Cerebellar cortex (tissue), 1 donor: ENCODE measurements at places on chromosomes 4 and X.

GRCh38 chrX:67781132-67781531, 237.3 kb downstream of the AR start:
- no peak for DNase-seq

- DNase-seq = no peak
Measured at GRCh38 chr4:71198958-71199357, 139.9 kb upstream of the SLC4A4 start.

DNA sequence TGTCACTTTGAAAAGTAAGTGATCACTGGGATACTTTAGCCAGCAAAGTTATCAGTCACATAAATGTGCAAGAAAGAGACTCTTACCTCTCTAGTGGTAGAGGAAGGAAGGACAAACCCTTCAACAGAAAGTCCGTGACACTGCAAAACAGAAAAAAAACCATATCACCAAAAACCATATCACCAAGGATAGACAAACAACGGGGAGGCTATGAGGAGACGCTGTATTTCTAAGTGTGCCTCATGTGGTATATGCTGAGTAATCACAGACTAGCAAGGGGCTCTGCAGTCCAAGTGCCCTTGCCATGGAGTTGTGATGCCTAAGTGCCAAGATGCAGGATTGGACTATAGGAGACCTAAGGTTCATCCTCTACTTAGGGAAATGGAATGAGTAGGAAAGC, 11.5 kb upstream of the HDAC8 start:
- DNase-seq = no peak

DNA sequence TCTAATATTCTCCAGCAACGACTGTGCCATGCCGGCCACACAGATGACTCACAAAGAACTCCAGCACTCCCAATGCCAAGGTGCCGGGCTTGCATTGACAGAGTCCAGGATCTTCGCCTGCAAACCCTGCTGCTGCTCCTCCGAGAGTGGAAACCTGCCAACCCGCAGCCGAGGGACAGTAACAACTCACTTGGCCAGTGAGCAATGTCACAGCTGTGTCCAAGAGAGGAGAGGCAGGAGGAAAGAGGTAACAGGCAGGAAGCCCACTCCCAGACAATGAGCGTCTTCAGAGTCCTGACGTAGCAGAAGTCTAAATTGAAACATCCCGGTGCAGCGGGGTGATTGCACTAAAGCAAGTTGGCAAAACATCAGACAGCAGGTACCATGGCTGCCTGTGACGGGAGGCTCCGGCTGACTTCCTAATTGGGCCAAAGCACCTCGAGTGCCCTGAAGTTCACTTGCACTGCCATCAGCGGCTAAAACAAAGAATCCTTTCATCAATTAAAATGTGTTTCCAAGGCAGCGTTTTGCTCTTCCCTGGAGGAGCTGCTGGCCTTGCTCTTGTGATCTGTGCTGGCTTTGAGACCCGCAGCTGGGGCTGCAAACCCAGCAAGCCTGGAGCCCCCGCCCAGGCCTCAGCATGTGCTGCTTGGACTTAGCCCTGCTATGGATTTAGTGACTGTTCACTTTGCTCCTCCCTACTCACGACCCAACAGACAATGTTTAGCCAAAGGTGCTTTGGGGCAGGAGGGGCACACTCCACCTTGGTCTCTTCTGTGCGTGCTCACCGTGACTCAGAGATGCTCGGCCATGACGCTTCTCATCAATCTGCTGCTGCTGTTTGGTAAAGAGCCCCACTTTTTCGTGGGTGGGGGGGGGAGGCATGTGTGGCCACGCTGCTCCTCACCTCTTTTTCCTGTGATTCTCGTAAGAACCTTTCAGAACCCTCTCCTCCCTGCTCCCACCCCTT, 36.5 kb downstream of the DCTD start:
- DNase-seq = peak; percentile 58

GRCh38 chrX:79036157-79036880, 91.1 kb downstream of the P2RY10 start:
- DNase-seq = no peak

DNA sequence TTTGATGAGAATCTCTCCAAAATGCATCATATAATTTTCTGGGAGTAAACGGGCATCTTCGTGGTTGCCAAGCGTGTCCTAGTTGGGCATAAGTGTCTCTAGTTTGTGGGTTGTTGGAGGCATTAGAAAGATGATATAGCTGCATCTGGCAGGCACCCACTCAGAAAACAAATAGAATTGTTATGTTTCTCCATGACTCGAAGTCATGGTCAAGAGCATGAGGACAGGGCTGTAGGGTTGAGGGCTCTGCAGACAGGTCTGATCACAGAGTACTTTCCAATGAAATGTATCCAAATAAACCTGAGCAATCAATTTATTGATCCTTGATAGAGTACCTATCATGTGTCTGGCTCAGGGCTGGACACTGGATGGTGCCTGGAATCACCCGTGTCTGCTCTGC, 82.7 kb downstream of the SORCS2 start:
- no peak for DNase-seq

DNA sequence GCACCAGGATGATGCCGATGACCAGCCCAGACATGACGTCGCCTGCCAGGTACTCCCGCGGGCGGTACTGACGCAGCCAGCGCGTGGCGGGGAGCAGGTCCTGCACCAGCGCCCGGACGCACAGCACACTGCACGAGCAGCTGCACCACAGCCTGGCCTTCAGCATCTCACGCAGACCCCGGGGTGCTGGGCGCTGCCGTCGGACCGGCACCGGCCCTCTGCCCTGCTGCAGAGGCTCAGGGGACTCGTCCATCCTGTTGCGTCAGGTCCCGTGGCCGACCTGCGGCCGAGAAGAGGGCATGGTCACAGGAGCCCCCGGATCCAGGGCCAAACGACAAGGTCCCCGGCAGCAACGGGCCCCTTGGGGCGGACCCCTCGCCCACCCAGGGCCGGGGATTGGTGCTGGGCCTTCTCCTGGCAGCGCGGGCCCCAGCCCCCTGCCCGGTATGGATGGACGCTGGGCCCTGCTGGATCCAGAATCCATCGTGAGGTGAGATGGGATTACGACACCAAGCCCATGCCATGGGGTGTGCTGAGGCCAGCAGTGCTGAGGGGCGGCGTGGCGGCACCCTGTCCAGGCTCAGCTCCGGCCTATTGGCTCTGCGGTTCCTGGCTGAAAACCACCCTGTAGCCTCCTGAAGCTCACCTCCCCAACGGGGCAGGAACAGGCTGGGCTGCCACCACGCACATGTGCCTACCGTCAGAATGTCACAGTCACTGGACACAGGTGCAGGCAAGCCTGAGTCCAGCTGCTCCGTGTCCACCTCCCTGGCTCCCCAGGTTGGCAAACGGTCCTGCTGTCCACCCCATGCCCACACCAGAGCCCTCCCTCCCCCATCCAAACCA, 1.5 kb downstream of the SLC26A1 start:
- DNase-seq = no peak

DNA sequence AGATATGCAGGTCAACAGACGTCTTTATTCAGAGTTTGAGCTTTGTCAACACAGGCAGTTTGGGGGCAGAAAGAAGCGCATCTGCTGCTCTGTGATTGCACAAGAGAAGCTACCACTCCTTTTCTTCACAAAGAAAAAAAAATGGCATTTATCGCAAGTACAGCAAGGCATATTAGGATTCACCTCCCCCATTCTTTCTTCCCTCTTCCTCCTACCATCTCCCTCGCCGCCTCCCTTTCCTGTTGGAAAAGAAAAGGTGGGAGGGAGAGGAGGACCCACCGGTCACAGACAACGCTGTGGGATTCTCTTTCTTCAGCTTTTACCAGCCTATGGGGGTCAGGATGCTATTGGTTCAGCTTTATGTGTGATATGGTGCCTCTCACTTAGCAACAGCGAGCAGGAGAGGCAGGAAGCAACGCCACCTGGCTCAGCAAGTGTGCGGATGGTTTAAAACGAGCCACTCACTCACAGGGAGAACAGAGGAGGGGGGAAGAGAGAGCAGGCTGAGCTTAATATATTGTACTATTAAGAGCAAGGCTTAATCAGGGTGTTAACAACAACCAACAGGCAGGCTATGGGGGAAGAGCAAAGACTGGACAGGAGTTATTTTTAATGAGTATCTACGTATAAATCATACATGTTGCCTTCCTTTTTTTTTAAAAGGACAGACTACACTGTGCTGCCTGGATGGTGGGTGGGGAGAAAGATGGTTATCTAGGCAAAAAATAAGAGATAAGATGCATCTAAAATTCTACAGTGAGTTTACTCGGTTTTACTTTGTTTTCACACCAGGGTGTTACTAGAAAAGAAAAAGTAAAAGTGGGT, 104.7 kb downstream of the MAML3 start:
- DNase-seq = peak; percentile 94

- DNase-seq = no peak
Measured at GRCh38 chrX:21427086-21427485, 52.9 kb downstream of the CNKSR2 start.
